ENCODE measurements at places on chromosomes 7 and 10.

DNA sequence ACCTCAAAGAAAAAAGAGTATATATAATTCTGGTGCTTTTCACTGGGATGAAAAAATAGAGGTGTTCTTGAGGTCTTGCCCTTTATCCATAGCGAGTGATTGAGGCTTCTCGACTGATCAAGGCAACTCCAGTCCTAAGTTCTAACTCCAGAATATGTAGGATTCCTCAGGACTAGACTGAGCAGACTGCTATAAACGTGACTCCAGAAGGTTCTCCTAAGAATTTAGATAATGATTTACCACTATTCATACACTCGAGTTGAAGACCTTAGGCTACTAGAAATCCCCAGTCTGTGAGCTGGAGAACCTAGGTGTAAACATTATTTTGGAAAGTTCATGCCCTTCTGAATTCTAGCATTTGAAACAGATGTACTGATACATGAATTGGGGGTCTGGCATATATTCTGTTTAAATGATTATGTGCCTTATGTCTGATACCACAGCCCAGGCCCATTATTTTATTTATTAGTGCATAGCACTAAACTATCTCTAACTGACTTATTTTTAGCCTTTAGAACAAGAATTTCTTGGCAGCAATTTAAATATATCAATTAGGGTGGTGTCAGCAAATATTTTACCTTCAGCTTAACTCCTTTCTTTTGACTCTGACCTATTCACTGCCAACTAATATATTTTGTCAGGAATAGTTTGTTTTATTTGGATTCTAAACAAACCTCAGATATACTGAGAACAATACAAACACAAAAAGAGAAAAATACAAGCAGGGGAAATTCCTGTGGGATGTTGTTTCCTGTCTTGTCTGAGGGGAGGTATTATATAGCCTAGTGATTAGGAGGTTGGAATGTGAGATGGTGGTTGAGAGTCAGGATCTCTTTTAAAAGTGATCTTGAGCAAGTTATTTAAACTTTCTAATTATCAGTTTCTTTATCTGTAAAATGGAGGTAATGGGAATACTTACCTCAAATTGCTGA, 75.8 kb downstream of the PODXL start:
- DNase-seq = no peak

- no peak for DNase-seq
Observed at GRCh38 chr10:8473205-8473604, 418.7 kb downstream of the GATA3 start.

GRCh38 chr10:11913079-11913641, 90.0 kb downstream of the PROSER2 start:
- no peak for DNase-seq

DNA sequence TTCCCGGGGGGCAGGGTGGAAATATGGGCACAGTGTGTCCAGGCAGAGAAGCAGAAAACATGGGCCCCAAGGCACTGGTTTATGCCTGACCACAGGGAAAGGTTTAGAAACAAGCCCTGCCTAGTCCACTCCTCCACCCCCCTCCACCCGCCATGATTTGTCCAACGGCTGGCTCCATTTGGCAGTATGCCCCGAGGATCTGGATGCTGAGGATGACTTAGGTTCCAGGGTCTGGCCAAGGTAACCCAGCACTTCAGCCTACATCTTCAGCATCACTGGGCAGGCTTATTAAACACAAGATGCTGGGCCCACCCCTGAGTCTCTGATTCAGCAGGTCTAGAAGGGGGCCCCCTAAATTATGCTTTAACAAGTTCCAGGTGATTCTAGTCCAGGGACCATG, 121.9 kb downstream of the RALA start:
- no peak for DNase-seq

GRCh38 chr7:69588773-69589172, 9.5 kb upstream of the AUTS2 start:
- DNase-seq = no peak

- DNase-seq = no peak
Observed at GRCh38 chr7:141221007-141221612, 147.2 kb downstream of the TMEM178B start.

DNA sequence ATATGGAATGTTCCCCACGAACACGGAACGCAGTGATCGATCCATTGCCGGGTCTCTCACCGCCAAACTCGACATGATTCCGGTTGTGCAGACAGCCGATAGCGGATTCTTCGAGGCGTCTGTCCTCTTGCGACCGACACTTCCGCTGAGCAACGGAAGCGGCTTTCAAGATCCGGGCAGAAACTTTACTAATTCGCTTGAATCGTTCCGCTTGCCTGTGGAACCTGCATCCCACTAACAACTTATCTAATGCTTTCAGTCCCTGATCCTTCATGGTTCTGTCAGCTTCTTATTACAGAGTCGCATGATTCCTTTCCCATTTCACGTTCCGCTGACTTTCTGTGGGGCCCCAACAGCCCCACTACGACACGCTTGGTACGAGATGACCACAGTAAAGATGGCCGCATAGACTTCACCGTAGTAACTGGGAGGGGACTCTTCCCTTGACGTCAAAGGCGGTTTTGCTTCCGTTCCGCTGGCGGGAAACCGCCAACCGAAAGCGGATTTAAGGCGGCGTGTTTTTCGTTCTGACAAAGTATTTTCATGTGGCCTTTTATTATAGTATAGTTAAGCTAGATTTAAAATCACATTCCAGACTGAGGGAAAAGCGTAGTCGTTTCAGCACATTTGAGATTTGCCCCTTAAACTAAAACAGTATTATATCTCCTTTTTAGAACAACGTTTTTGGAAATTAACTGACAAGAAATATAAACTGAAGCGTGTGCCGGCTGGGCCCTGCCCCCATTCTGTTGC, at the start of gene CSTF2T:
Gene CSTF2T, minus strand, starts transcription at position 121 of the 753 bp plus-strand sequence. Its CDS starts 46 bp downstream, at position 75.
- DNase-seq = peak; percentile 37

- no peak for DNase-seq
Observed at GRCh38 chr7:117312593-117313580, 10.0 kb downstream of the WNT2 start.

DNA sequence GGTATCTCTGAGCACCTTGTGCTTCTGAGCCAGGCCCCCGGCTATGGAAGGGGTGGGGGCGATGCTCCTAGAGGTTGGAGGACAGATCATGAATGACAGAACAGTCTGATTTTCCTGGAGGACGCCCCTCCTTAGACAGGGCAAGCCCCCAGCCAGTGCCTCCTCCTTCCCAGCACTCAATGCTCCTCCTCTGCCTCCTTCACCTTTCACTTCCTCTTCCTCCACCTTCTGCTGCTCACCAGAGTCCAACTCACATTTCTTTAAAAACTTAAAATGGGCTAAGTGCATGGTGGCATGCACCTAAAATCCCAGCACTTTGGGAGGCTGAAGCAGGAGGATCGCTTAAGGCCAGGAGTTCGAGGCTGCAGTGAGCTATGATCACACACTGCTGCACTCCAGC, 71.1 kb upstream of the CUX1 start:
- no peak for DNase-seq

DNA sequence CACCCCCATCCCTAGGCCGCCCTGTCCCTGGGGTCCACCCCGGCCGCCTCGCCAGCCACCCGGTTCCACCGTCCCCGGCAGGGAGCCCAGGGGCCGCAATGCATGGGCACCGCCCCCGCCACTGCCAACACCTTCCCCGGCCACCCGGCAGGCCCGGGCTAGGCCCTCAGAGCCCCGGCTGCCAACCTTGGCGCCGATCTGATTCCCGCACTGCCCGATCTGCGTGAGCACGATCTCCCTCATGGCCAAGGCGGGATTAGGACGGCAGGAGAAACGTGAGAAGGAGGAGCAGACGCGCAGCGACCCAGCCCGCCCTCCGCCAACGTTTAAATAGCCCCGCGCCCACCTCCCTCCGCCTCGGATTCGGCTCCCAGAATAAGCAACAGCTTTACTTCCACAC, at the start of gene TUBB8:
Gene TUBB8, minus strand, starts transcription at position 301 of the 400 bp plus-strand sequence. Its CDS starts 58 bp downstream, at position 243.
- DNase-seq = no peak

DNA sequence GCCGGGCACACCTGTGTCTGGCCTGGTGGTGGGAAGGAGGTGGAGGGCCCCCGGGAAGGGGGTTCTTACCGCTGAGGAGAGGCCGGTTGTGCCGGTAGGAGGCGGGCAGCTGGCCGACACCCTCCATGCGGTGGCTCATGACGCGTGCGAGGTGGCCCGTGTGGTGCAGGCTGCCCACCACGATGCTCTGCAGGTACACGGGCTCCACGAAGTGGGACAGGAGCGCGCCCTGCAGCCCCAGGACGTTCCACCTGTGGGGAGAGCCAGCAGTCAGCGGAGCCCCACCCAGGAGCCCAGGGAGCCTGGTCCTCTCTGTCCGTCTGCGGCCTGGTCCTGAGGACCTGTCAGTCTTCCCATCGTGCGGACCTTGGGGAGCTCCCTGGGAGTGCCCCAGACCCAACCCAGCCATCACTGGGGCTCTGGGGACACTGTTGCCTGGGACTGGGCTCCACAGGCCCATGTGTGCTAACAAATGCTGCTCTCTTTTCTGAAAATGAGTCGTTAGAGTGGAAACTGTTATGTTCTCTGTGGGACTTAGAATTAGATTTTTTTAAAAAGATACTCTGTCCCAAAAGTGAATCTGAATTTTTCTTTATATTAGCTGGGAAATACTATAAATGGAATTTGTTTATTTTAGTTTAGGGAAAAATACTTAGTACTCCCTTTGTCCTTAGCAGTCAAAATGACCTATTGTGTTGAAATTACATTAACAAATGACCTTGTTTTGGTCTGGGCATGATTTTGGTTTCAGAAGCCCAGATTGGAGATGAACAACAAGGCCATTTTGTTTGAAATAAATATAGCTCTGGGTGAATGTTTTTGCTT, 143.9 kb downstream of the WDR37 start:
- no peak for DNase-seq

GRCh38 chr10:86583983-86584382, 62.4 kb upstream of the WAPL start:
- no peak for DNase-seq

- DNase-seq = no peak
Observed at GRCh38 chr7:2863461-2864066, 19.5 kb upstream of the GNA12 start.

DNA sequence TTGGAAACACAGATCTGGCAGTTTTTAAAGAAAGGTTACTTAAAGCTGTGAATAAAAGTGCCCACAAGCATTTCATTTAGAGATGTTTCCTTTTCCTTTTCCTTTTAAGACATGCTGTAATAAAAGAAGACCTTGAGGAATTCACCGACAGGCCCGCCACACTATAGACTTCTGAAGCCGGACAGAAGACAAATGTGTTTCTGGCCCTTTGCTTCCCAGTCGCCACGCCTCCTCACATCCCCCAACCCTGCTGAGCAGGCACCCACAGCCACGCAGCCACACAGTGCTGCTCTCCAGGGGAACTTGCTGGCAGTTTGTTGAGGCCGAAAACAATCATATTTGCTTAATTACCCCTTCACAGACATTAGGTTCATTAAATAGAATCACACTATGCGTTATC, 83.4 kb downstream of the SLC25A13 start:
- no peak for DNase-seq

- DNase-seq = no peak
Observed at GRCh38 chr10:84429926-84430520, 101.6 kb downstream of the CCSER2 start.

GRCh38 chr10:84337199-84337598, 8.8 kb downstream of the CCSER2 start:
- DNase-seq = no peak

Data from NCI-H2107 (cell line).